ENCODE measurements at places on chromosomes 5 and 9.
A peak's percentile ranks its signal among the peaks of the same experiment; 100 is the strongest.

DNA sequence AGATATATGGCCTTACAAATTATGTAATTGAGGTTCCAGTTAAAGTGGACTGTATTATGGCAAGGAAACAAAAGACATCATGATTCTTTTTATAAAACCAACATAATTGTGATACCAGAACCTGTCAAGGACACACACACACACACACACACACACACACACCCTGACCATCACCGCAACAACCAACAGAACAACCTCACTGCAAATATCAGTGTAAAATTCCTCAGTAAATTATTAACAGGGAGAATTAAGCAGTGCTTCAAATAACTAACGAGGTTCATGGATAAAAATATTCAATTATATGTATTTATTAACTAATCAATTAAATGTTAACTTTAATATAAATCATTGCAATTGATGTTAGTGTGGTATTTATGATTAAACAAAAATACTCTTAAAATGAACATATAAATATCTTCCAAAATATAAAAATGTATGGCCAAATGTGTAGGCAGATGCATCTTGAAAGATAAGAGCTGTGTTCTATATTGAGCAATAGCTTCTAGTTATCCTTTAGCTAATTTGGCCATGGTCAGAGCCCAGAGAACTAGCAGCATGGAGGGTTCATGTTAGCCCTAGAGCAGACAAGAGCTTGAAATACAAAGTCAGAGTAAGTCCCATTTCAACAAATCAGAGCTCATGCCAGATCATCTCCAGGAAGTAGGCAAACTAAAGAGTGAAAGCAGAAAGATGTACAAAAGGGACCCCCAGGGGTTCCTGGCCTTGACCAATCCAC, 280.5 kb upstream of the ADAMTS16 start:
- DNase-seq: no peak

DNA sequence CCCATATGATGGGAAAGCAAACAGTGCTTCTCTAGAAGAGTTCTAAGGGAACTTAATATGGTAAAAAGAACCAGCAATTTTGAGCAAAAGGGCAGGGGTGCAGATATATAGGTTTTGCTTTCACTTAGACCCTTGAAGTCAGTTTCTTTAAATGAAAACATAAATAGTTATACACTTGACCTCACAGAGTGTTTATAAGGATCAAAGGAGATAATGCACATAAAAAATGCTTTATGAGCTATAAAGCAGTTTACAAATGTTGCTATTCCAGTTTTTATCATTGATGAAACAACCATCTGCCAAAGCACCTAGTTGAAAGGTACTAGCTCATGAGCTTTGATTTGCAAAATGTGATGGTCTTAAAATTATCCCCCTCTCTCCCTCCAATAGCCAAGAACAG, 45.7 kb downstream of the ITGA2 start:
- no peak for DNase-seq

DNA sequence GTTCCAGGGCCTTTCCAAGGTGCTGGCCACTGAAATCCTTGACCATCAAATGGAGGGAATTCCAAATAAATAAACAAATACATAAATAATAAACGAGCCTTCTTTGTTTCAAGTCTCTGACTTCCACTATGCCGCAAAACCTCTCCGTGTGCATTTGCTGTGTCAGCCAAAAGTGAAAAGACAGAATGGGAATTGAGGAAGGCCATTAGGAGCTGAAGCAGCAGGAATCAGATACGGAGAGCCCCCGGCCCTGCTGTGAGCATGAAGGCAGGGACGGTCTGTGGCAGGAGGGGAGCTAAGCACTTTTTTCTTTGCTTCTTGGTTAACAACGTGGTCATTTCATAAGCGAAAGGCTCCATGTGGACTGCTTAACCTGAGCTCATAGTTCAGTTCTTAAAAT, 26.1 kb downstream of the PLPPR1 start:
- no peak for DNase-seq

DNA sequence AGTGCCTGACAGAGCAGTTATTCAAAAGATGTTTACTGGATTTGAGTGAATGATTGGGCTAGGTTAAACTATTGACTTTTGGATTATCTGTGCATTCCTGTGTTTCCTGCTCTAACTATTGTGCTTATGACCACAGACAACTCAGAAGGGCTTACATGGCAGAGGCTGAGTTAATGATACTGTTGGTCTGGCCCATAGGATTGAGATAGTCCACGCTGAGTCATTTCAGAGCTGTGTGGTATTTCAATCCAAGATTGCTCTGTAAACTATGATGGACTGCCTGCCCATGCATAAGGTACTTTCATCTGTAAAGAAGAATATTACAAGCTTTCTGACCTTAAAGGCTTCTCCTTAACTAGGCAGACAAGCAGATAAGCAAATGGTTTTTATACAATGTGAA, 49.1 kb upstream of the SLIT3 start:
- no peak for DNase-seq

GRCh38 chr9:93187047-93187446, 3.1 kb downstream of the WNK2 start:
- no peak for DNase-seq

DNA sequence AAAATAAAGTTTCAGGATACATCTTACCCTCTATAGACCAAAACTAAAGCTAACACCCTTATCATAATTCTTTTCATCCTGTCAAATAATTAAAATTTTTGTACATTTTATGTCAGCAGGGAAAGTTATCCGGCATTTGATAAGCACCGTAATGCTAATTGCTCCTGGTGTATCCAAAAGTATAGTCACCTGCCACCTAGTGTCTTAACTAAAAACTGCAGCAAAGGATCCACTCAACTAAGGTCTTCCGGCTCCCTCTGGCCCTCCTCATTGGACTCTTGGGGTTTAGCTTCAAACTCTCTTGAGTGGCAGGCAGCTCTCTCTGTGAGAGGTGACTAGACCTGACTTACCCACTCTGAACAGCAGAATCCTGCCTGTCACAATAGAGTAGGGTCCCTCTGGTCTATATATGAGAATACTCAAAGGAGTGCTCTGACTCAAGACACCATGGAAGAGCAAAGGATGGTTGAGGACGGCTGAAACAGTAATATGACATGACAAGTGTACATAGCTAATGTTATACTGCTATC, 60.4 kb upstream of the CAST start:
- peak; percentile 3 for DNase-seq

DNA sequence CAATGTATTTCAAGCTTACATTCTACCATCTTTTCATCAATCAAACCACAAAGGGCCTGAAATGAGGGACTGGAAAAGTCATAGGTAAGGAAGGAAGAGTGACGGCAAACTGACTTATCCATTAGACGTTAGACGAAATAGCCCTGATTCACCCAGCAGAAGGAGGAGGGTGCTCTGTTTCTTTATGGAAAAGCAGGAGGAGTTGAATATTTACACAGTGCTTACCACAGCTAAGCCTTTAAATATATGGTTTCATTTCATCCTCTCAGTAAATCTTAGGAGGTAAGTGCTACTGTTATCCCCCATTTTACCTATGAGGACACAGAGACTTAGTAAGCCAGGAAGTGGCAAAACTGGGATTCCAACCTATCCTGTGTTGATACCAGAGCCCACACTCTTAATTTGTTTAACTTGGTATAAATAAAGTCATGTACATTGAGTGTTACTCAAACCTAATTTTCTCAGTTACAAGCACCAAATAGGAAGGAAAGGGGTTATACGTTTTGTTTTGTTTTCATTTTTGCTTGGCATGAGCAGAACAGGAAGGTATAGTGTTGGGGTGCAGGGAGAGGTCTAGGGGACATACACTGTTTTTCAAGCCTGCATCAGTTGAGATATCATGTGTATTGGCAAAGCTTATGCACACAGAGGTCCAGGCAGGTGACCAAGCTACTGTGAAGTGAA, 98.1 kb upstream of the IFNK start:
- DNase-seq: no peak

- no peak for DNase-seq
These were observed 32.0 kb downstream of the SPRY4 start for GRCh38 chr5:142292808-142293207.

- DNase-seq: no peak
These were observed 69.4 kb downstream of the C9orf50 start for GRCh38 chr9:129551393-129551973.

DNA sequence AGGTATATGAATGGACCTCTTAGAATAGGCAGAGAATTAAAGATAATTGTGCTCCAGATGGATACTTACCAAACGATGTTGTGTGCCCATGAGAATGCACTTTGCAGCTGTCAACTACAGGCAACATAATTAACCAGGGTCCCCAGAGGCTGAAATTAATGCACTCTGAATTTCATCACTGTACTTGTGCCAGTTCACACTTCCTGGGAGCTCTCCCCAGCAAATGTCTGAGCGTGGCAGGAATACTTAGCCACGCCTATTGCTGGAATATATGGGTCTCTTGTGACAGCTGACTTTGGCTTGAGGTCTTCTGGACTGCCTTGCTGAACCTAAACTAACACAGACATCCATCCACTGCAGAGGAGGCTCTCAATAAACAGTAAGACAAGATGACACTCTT, 11.9 kb upstream of the C1QTNF2 start:
- no peak for DNase-seq

- DNase-seq: no peak
These were observed 190.3 kb downstream of the GOLPH3 start for GRCh38 chr5:31983851-31984250.

DNA sequence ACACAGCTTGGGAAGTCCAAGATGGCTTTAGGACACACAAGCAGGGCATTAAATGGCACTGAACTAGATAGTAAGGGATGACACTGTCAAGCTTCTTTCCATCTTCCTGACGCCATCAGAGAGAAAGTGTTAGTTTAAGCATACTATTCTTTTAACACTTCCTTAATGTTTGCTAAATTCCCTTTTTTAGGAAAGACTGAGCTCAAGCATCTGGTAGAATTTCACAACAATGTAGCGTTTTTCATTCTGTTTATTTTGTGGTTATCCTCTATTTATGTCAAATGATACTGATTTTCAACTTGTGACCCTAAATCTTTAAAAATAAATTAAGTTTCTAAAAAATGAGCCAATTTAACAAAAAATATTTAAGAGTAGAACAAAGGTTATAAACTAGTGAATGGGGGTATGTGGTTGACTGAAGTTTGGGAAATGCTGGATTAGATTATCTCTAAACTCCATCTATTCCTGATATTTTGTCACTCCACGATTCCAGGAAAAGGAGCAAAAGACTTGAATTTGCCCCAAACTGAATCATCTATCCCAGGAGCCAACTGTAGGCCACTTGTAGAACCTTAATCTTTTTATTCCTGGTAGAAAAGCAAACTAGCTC, 147.4 kb upstream of the KLF9 start:
- no peak for DNase-seq

- DNase-seq: no peak
These were observed 312.5 kb upstream of the SEMA6A start for GRCh38 chr5:116887104-116887503.

DNA sequence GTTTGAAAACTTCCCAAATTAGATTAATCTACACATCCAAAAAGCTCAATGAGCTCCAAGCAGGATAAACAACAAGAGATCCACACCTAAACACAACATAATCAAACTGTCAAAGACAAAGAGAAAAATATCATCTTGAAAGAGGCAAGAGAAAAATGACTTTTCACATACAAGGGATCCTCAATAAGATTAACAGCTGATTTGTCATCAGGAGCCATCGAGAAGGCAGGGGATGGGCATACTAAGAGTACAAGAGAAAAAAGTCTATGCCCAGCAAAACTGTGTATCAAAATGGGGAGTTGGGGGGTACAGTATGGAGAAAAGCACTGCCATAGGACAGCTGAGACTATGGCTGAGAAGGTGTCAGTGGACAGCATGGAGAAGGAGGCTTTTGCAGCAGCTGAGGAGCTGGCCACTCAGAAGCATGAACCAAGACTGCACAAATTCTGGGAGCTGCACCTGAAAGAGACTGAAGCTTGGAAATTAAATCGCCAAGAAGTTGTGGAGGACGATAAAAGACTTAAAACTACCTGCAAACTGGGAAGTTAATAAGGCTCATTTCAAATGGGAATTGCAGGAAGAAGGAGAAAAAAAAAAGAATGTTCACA, 20.9 kb downstream of the DNAJB5 start:
- DNase-seq: no peak

GRCh38 chr5:126624534-126624933, 23.8 kb downstream of the PHAX start:
- DNase-seq: no peak

- no peak for DNase-seq
These were observed 13.5 kb upstream of the SLC6A19 start for GRCh38 chr5:1187950-1188334.

GRCh38 chr9:131420980-131421624, 27.2 kb downstream of the PRRC2B start:
- DNase-seq: no peak

- no peak for DNase-seq
These were observed 8.2 kb downstream of the CNTFR start for GRCh38 chr9:34581318-34581717.

- no peak for DNase-seq
These were observed 895.1 kb downstream of the TLE1 start for GRCh38 chr9:80794197-80794596.

- peak; percentile 86 for DNase-seq
These were observed at the start of gene ST8SIA4 for GRCh38 chr5:100903039-100903887. TSS of gene ST8SIA4 (minus strand) at chr5:100903282. CDS start at chr5:100902955, 327 bp downstream.

GRCh38 chr5:151569132-151570046, 21.7 kb downstream of the FAT2 start:
- DNase-seq: no peak

- no peak for DNase-seq
These were observed 195.0 kb downstream of the GADD45G start for GRCh38 chr9:89799766-89800165.

GRCh38 chr9:135096408-135096895, 9.0 kb downstream of the OLFM1 start:
- no peak for DNase-seq

GRCh38 chr5:150278046-150278730, 11.4 kb downstream of the CAMK2A start:
- DNase-seq: no peak

DNA sequence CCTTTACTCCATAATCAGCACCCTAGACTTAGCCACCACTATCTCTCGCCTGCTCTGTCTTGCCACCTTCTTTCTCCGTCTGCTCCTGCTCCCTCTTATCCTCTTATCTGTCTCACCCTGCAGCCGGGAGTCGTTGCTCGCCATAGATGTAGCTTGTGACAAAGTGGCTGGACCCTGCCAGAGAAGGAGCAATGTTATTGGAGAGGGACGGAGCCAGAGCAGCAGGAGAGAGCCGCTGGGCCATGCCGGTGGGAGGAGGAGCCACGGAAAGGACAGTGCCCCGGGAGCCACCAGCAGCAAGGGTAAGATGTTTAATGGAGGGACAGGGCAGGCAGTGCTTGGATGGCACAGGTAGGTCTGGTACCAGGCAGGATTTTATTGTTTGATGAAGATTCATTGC, 137.3 kb downstream of the SEC61B start:
- DNase-seq: no peak

- DNase-seq: no peak
These were observed 81.0 kb downstream of the HTR4 start for GRCh38 chr5:148573374-148573773.

DNA sequence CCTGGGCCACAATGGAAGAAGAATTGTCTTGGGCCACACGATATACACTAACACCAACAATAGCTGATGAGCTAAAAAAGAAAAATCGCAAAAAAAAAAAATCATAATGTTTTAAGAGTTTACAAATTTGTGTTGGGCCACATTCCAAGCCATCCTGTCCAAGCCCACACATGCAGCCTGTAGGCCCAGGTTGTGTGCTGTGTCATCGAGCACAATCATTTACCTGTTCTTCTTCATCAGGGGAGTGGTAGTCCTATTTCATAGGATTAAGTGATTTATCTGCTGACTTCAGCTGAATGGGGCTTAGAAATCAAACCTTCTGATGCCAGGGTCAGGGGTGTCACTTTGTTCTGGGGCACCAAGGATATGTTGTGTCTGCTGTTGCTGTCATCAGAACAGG, 44.6 kb upstream of the ELL2 start:
- no peak for DNase-seq

Measured in effector memory CD4-positive, alpha-beta T cell (primary cell).